ENCODE measurements at places on chromosomes 13 and 19. TPM values are rescaled to one million over a fixed set of nuclear protein-coding genes. Genes with fewer than 3 reads are reported as not detected.
A peak's percentile ranks its signal among the peaks of the same experiment; 100 is the strongest.

ZNF486 gene
- 12.0 TPM for total RNA-seq

ZNF154 gene
- not detected for total RNA-seq

DIRAS1 gene
- 1.1 TPM for total RNA-seq

ZNF628 gene
- 3.9 TPM for total RNA-seq

DNA sequence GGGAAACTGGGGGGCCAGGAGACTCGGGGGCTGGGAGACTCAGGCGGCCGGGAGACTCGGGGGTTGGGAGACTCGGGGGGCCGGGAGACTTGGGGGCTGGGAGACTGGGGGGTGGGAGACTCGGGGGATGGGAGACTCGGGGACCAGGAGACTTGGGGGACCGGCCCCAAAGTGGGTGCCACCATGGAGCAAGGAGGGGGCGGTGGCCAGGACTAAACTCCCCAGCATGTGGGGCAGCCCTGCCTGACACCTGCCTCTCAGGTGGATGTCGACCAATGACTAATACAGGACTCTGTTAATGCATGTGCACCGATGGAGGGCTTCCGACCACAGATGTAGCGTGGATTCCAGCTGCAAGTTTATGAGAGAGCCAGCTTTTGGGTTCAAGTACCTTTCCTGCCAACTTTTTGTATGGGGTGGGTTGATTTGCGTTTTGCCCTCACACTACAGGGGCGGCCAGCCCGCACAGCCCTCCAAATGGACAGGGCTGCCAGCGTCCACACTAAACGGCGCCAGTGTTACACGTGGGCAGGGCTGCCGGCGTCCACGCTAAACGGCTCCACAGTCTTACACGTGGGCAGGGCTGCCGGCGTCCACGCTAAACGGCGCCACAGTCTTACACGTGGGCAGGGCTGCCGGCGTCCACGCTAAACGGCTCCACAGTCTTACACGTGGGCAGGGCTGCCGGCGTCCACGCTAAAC lies 62.2 kb downstream of the RASA3 start:
- no peak for DNase-seq

GRCh38 chr13:41496420-41497234 lies 39.3 kb downstream of the RGCC start:
- DNase-seq = peak; percentile 41

- DNase-seq = peak; percentile 62
These were observed 142.7 kb downstream of the SUCLA2 start for GRCh38 chr13:47858042-47859025.

- no peak for DNase-seq
These were observed 518 bp downstream of the FLT3LG start for GRCh38 chr19:49474542-49474924.

GRCh38 chr19:30278882-30279254 lies 93.3 kb upstream of the ZNF536 start:
- DNase-seq = no peak

DNA sequence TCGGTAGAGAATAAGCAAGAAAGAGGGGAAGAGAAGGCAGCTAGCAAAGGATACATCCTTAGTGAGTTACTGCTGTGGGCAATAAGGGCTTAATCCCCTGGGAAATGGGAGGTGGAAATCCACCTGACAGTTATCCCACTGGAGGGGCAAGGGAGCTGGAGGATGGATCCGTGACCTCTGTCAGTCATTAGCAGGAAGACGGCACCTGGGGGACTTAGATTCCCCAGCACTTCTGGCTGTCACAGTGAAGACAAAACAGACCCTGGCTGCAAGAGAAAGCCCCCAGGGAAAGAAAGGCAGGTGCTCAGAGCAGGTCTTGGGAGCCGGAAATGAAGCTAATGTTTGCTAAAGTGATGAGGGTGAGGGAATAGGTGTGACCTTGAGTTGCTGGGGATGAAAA lies 70.4 kb upstream of the MRI1 start:
- no peak for DNase-seq
